D721Med (cell line): ENCODE measurements at places on chromosomes 7 and 10.

GRCh38 chr7:50531401-50531911, 33.7 kb downstream of the DDC start:
- DNase-seq, result no peak

DNA sequence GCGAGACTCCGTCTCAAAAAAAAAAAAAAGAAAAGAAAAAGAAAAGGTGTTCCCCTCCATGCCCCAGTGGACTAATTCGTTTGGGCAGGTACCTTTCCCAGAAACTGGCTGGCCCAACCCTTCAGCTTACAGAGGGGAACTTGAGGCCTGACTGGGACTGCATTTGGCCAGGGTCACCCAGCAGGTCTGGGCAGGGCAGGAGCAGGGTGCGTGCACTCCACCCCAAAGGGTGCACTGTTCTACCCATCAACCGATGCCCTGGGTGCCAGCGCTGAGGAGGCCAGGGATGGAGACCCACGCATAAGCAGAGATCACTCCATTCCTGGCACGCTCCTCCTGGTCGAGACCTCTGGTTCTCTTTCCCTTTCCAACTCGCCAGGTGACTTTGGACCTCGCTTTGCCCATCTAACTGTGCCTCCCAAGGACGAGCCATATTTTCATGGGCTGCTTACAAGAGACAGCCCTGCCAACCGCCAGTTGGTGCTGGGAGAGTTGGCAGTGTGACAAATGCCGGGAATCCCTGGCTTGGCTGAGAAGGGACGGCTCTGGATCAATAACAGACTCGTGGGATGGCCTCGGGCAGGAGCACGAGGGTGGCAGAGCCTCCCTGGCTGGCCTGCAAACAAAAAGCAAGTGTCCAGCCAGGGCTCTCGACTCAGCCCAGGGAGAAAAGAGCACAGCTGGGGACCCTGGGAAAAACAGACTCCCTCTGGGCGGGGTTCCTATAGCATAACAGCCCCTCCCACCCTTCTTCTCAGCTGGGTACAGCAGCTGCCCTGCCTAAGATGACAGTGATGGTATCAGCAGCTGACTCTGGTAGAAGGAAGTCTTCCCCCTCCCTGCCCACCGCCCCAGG, 7.9 kb downstream of the HSPB1 start:
- no peak for DNase-seq

DNA sequence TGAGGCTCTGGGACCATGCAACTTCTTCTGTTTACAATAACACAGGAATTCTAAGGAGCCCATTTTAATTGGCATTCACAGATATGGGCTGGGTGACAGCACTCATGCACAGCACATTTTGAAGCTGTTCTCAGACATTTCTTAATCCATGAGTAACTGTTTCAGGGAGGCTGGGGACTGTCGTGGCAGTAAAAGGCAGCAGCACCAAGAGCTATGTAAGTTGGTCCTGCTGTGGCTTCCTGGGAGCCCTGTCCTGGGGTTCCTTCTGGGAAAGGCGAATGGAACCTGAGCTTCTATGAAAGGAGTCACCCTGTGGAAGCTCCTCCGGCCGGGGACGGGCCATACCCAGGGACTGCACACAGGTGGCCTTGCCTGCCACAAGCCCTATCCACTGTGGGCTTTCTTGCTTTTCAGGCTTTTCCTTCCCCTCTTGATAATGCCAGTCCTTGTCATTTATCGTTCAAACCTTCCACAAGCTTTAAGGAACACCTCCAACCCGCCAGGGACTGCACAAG, 40.5 kb downstream of the COBL start:
- DNase-seq, result no peak

GRCh38 chr7:106487892-106488291, 173.1 kb downstream of the CCDC71L start:
- no peak for DNase-seq

DNA sequence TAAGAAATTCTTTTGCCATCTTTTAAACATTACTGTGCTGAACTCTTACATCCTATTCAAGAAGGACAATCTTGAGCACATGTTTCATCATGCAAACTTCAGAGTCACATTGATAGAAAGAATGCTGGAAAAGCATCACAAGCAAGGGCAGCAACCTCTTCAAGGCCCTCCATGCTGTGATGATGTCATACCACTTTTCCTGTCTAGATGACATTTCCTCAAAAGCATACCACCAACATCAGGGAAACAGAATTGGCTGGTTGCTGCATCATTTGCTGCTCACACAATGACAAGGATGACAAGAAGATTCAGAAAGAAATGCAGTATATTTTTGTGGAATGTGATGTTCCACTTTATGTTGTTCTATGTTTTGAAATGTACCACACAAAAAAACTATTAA, 37.6 kb downstream of the CYP2C8 start:
- DNase-seq, result no peak

DNA sequence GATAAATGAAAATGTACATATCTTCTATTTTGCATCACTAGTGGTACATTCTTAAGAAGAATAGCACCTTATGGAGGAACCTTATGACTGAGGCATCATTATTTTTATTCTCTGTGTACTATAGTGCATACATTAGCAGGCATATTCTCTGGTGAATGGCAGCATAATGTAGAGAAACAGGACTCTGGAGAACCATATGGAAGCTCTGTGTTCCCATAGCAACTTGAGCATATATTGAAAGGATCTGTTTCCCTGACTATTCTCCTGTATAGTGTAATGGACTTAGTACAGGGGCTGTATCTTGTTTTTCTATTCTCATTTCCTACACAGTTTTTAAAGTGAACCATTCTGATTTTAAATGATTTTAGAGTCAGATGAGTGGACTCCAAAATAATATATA, 128.4 kb upstream of the SMIM30 start:
- no peak for DNase-seq

- no peak for DNase-seq
These were observed 336.8 kb downstream of the TFEC start for GRCh38 chr7:115693779-115694178.

GRCh38 chr10:13219685-13220670, 14.2 kb downstream of the UCMA start:
- DNase-seq, result no peak

DNA sequence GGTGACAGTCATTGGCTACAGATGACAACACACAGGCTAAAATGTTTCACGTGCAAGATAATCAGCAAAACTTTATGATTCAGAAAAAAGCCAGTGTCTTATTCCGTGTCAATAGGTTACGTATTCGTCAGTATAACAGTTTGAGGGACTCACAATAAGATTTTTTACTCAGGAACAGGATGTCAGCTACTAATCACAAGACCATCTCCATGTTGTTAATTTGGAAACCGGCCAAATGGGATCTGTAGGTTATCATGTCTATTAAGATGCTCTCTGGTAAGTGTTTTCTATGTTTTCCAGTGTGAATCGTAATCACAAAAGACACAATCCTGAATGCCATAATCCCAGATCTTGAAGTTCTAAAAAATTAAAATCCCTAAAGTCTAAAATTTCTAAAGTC, 197.3 kb downstream of the ETV1 start:
- DNase-seq, result no peak

DNA sequence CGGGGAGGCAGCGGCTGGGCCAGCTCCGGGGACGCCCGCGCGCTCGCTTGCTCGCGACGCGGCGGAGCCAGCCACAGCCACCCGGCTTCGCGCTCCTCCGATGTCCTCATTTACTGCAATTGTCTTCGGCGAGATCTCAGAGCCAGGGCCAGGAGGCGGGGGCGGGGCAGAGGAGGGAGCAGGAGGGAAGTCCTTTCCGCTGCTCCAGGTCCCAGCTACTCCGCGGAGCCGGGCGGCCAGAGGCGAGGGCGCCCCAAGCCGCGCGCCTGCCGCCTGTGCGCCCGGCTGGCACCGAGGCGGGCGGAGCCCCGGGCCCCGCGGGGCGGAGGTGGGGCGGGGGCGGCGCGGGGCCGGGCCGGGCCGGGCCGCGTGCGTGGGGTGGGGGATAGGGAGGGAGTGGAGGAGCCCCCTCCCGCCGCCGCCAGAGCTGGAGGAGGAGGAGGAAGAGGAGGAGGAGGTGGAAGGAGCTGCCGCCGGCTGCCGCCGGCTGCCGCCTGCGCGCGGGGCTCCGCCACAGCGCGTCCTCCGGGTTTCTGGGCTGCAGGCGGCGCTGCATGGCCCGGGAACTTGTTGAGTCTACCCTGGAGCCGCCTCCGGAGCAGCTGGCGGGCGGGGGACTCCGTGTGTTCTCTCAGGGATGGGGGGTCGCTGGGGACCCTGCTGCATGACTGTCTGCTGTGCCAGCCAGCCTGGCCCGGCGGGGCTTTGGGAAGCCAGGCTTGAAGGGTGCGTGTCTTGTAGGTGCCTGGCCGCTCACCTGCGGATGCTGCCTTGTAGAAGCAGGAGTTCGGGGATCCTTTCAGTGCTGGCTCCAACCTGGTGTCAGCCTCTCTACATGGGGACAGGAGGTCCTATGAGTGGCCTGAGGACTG, at the start of gene INSYN2A:
TSS of gene INSYN2A (minus strand) at position 310 of the 872 bp plus-strand sequence. CDS start 20,196 bp downstream, outside the sequence.
- no peak for DNase-seq
